Kidney epithelial cell (primary cell): ENCODE measurements at places on chromosomes 1 and 21.
A peak's percentile ranks its signal among the peaks of the same experiment; 100 is the strongest.

GRCh38 chr1:24972221-24972914 lies 42.3 kb upstream of the RUNX3 start:
- DNase-seq: no peak

DNA sequence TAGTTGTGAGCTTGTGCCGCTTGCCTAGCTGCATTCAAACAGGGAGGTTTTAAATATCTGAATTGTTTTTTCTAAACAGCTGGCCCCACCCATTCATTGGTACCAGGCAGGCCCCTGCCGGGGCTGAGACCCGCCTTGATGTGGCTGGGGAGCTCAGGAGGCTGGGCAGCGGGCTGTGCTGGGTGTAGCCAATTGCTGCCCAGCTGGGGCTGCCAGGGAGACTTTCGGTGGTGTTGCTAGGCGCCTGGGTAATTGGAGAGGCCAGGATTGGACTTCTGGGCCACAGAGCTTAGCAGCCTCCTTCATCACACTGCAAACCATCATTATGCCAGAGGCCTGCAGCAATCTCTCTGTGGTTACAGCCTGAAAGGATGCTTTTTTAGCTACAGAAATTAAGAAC lies 12.2 kb downstream of the RHBDL2 start:
- no peak for DNase-seq

GRCh38 chr1:179706339-179706941 lies 36.7 kb upstream of the FAM163A start:
- no peak for DNase-seq

DNA sequence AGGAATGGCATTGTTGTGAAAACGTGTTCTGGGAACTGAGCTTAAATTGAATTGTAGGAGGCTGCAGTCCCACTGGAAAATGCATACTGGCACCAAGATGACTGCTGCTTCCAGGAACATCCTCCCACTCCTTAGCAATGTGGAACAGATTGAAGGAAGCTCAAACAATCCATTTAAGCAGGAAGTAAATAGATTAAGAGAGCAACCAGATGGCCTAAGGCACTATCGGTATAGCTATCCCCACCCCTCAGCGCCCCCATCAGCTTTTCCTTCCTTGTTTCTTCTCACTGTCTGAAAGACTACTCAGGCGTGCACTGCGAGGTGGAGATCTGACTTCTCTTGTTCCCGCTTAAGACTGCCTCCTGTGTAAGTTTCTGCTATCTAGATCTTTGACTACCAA lies 4.0 kb upstream of the IFI16 start:
- no peak for DNase-seq

- DNase-seq: no peak
Measured at GRCh38 chr1:158248771-158249170, 5.5 kb upstream of the CD1A start.

- DNase-seq: no peak
Measured at GRCh38 chr1:231694465-231695077, 68.0 kb downstream of the DISC1 start.

DNA sequence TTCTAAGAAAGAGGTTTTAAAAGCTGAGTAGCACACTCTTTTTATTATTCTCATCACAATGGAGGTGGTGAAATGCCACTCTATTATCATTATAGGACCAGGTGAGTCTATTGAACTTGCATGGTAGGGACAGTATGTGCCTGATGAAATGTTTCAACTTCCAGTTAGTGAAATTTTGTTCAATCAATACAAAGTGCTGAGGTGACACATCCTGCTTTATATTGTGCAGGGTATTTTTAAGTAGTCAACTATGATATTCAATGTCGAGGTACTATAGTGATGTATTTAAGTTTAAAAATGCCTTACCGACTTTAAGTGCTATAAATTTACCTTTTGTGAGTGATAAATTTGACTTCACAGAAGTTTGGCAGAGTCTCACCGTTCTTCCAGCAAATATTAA lies 284.7 kb upstream of the BRINP3 start:
- no peak for DNase-seq

DNA sequence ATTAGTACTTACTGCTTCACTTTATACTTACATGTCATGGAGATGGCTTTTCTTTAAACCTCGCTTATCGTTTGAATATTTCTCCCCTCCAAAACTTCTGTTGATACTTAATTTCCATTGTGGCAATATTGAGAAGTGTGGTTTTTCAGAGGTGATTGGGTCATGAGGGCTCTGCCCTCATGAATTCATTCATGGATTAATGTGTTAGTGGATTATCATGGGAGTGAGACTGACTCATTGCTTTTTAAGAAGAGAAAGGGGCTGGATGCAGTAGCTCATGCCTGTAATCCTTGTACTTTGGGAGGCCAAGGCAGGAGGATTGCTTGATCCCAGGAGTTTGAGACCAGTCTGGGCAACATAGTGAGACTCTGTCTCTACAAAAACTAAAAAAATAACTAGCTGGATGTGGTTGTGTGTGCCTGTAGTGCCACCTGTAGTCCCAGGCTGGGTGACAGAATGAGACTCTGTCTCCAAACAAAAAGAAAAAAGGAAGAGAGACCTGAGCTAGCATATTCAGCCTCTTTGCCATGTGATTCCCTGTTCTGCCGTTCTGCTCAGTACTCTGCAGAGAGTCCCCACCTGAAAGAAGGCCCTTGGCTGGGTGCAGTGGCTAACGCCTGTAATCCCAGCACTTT lies 30.2 kb downstream of the RABGAP1L start:
- DNase-seq: no peak

GRCh38 chr1:220485131-220485530 lies 42.8 kb upstream of the MARK1 start:
- no peak for DNase-seq

- no peak for DNase-seq
Measured at GRCh38 chr1:247378334-247379073, 37.5 kb upstream of the NLRP3 start.

GRCh38 chr1:84686223-84686622 lies 4.0 kb downstream of the SSX2IP start:
- DNase-seq: no peak

- peak; percentile 83 for DNase-seq
Measured at GRCh38 chr1:230509281-230509977, 83.3 kb upstream of the PGBD5 start.

GRCh38 chr1:180849031-180849775 lies 63.5 kb upstream of the KIAA1614 start:
- DNase-seq: no peak

GRCh38 chr1:9449110-9449627 lies 90.1 kb upstream of the SLC25A33 start:
- DNase-seq: no peak

- no peak for DNase-seq
Measured at GRCh38 chr1:247338723-247339275, 7.1 kb upstream of the ZNF496 start.

GRCh38 chr1:66752671-66753371 lies 562 bp downstream of the DYNLT5 start:
- no peak for DNase-seq

- no peak for DNase-seq
Measured at GRCh38 chr1:98058676-98059075, 137.8 kb upstream of the DPYD start.

DNA sequence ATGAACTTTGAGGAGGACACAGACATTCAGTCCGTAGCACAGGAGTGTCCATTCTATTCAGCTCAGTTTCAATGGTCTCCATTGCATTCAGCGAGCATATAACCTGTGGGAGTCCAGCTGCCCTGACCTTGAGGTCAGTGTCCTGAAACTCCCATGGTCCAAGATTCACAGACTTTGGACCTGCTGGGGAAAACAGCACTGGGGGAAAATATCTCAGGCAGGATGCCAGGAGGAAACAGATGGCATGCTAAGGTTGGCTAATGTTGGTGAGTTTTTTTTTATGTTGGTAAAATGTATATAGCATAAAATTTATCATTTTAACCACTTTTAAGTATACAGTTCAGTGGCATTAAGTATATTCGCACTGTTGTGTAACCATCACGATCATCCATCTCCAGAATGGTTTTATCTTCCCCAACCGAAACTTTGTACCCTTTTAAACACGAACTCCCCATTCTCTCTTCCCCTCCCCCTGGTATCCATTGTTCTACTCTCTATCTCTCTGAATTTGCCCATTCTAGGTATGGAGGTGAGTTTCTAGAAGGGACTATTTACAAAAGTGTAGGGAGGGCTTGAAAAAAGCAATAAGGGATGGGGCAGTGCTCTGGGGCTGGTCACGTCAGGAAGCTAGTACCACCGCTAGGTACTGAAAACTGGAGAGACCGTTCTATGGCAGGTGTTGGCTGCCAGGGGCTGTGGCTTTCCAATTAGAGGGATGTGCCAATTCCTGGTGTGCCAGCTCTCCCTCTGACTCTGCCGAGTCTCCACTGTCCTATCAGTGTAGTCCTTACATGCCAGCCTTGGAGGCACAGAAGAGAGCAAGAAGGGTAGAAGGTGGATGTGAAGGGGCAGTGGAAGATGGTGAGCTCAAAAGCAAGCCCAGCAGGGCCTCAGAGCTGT lies 85.3 kb downstream of the FOXD2 start:
- DNase-seq: no peak

GRCh38 chr1:8941906-8942305 lies 3.8 kb upstream of the CA6 start:
- peak; percentile 77 for DNase-seq

DNA sequence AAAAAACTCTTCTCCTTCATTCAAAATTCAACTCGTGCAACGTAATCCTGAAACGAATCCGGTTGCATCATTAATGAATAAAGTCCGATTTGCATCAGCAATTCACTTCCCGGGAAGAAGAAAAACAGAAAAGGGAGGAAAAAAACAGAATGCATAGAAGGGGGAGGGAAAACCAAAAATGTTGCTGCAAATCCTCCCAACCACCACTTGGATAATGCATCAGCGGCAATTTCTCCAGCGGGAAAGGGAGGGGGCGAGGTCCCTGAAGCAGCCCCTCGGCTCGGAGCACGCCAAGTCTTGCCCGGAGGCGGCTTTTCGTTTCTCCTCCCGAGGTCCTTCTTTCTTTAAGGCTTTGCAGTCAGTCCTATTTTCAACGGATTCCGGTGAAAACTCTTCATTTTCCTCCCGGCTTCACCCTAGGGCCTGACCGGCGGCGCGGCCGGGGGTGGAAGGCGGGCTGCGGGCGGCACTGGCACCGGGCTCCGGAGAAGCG lies 723 bp downstream of the CDC42BPA start:
- DNase-seq: no peak

DNA sequence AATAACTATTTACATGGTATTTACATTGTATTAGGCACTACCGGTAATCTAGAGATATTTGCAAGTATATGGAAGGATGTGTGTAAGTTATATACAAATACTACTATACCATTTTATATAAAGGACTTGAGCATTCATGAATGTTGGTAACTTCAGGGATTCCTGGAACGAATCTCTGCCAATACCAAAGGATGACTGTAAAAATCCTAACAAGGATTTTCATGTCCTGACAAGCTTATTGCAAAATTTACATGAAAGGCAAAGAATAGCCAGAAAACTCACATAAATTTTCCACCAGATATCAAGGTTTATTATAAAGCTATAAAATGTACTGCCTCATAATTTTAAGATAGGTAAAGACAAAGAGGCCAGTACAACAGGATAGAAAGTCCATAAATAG lies 325.2 kb upstream of the NRIP1 start:
- DNase-seq: no peak

DNA sequence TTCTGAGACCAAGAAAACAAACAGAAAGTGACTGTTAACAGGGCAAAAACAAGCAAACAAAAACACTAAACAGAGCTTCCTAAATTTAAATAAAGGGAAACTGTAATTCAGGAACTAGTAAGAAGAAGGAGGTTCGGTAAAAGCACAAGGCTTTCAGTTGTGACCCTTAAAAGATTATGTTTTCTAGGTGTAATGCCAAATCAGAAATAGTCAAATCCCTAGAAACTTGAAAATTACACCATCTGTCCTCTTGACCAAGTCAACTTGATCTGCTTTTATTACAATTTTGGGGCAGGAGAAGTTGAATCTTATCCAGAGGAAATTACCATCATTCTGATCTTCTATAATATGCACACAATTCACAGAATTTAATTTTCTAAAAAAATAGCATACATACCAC lies 754.0 kb upstream of the ADGRL4 start:
- DNase-seq: no peak

GRCh38 chr1:66413136-66413837 lies 120.7 kb upstream of the SGIP1 start:
- no peak for DNase-seq

GRCh38 chr1:201376464-201377374 lies 761 bp downstream of the TNNT2 start:
- no peak for DNase-seq

DNA sequence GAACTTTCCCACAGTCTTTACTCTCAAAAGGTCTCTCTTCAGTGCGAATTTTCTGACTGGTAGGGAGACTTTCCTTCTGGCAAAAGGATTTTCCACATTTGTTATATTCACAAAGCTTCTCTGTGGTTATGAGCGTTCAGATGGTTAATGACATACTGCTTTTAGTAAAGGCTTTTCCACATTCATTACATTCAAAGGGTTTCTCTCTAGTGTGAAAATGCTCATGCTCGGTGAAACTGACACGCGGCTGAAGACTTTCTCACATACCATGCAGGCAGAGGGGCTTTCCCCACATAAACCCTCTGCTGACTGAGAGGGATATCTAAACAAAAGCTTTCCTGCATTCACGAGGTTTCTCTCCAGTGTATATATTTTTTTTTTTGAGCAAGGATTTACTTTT lies 9.9 kb upstream of the KLF18 start:
- no peak for DNase-seq

DNA sequence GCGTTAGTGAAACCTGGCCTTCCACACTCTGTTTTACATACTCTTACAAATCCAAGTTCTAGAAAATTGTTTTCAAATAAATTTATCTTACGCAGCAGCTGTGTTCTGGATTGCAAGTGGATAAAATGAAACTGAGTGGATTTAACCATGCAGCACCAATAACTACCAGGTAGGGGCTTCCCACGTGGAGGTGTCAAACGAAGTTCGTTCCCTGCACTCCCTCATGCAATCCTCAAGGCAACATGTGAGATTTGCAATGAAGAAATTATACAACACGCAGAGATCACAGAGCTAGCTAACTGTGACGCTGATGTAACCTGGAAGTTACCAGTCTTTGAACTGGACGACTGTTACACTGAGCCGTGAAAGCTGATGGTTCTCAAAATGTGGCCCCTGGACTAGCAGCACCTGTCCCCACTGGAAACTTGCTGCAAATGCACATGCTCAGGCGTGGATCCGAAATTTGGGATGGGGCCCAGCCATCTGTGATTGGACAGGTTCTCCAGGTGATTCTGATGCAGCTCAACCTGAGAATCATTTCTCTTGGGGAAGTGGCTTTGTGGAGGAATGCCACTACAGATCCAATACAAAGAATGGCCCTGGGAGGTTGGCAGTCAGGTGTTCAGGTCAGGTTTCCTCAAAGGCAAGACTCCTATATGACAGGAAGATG lies 36.3 kb downstream of the RSPH1 start:
- DNase-seq: no peak

- no peak for DNase-seq
Measured at GRCh38 chr1:79667848-79668696, 661.5 kb upstream of the ADGRL4 start.

GRCh38 chr1:46219551-46220520 lies 16.7 kb downstream of the LURAP1 start:
- DNase-seq: no peak

GRCh38 chr1:39654291-39654690 lies 14.8 kb upstream of the HEYL start:
- DNase-seq: no peak

GRCh38 chr1:50270926-50271325 lies 152.3 kb downstream of the DMRTA2 start:
- DNase-seq: no peak
